NCI-H446 treated with DMSO at 0.1 percent for 48 hours (cell line): ENCODE measurements at places on chromosomes 13 and 19.

GRCh38 chr19:7250951-7251350 lies 43.3 kb downstream of the INSR start:
- no peak for DNase-seq

GRCh38 chr13:42176294-42176693 lies 95.7 kb upstream of the AKAP11 start:
- DNase-seq = no peak

- no peak for DNase-seq
Measured at GRCh38 chr13:23788459-23788858, 100.7 kb downstream of the MIPEP start.

- no peak for DNase-seq
Measured at GRCh38 chr13:59354665-59355369, 808.9 kb downstream of the DIAPH3 start.

- no peak for DNase-seq
Measured at GRCh38 chr19:7602240-7602934, 6.7 kb downstream of the CAMSAP3 start.

DNA sequence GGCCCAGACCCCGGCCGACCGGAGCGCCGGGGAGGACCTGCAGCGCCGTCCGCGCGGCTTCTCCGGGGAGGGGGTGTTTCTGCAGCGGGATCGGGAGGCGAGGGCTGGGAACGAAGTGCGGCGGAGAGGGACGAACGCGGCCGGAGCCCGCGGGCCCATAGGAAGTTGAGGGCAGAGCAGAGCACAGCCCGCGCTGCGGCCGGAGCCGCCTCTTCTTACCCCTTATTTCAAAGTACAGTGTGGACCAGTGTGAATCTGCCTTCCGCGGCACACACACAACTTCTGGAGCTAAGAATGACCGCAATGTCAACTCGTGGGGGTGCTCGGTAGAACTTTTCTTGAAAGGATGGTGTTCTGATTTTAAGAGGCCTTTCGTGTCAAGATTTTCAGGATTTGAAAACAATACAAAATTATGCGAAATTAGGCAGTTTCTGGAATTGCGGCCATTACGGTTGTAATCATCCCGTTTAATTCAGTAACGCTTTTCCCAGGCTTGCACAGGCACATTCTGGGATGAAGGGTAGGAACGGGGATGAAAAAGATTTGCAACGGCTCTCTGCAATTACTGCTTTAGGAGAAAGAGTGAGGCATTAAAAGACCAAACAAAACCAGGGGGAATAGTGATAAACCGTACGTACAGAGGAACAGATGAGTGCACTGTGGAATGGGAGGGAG lies 821 bp downstream of the TDRD3 start:
- DNase-seq = no peak

- DNase-seq = no peak
Measured at GRCh38 chr13:25375727-25376358, 4.1 kb downstream of the ATP8A2 start.

- no peak for DNase-seq
Measured at GRCh38 chr13:84121456-84121855, 239.2 kb upstream of the SLITRK1 start.

DNA sequence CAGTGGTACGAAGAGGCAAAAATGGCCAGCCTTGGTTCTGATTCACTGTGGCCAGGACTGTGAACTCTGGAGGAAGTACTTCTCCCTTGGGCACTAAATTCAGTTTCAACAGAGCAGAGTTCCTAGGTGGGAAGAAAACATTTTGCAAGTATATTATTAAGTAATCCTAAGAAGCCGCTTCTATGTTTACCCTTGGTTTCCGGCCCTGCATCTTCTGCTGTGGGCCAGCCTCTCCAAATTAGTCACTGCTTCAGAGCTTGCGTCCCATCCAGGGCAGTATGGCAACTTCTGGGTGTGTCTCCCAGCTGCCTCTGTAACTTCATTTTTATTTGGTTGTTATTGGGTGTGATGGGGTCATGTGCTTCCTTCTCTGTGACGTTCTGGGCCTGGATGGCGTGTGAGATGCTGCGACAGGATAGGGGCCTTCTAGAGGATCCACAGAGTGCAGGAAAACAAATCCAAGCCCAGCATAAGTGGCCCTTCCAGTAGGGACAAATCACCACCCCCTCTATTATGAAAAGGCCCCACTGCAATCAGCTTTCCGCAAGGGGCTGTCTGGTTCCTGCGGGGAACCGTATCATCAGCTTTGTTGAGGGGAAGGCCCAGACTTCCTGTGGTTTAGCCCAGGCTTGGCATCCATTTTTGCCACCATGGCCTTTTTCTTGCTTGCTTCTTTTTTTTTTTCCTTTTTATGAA lies 55.1 kb upstream of the C1QTNF9 start:
- DNase-seq = no peak

GRCh38 chr13:28347456-28348371 lies 147.2 kb downstream of the FLT1 start:
- DNase-seq = no peak
